ENCODE measurements at places on chromosomes 7 and 10. TPM values are rescaled to one million over a fixed set of nuclear protein-coding genes. Genes with fewer than 3 reads are reported as not detected.

IDI2 gene
- total RNA-seq: not detected

ANKRD2 gene
- not detected for total RNA-seq

DNA sequence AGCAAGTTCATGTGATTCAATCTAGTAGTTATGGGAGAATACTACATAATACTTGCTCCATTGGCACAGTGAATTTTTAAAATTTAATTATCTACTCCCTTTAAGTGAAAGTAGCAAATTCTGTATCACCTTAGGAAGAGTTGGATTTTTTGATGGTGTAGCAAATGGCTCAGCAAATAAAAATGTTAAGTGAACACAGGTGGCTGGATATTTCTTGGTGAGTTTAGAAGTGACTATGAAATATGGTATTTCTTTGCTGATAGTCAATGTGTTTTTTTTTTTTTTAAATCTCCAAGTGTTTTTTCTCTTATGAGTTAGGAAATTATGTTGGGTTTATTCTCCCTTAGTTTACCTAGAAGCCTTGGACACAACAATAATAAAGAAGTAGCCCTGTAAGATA is 67.8 kb downstream of the CREM start:
- H3K27ac ChIP-seq: peak overlapping the region; percentile 95
- H3K27me3 ChIP-seq: no peaks in the 10 kb centered on the region
- H3K4me3 ChIP-seq: no peak overlapping the region
- no peaks in the 10 kb centered on the region for H3K36me3 ChIP-seq

GRCh38 chr10:110115784-110116520 is 91.5 kb upstream of the MXI1 start:
- peaks cover 57% of the 10 kb centered on the region for H3K36me3 ChIP-seq
- H3K4me1 ChIP-seq: no peaks in the 10 kb centered on the region
- no peak for DNase-seq
- H3K27ac ChIP-seq: no peak overlapping the region
- H3K4me3 ChIP-seq: no peak overlapping the region

DNA sequence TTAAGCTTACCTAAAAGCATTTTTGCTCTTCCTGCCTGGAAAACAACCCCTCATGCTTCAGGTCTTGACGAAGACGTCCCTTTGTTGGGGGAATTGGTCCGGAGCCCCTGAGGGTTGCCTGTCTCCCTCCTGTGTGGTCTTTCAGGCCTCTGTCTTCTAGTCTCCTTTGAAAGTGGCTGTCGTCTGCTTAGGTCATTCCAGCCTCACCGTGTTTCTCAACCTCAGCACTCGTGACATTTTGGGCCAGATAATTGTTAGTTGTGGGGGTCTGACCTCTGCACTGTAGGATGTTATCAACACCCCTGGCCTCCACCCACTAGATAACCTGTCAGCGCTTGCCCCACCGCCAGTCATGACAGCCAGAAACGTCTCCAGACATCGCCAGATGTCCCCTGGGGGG is 219.1 kb downstream of the TCF7L2 start:
- H3K27ac ChIP-seq: no peak overlapping the region
- H3K27me3 ChIP-seq: no peaks in the 10 kb centered on the region
- no peak for DNase-seq
- H3K4me1 ChIP-seq: no peaks in the 10 kb centered on the region
- H3K4me3 ChIP-seq: no peak overlapping the region

DNA sequence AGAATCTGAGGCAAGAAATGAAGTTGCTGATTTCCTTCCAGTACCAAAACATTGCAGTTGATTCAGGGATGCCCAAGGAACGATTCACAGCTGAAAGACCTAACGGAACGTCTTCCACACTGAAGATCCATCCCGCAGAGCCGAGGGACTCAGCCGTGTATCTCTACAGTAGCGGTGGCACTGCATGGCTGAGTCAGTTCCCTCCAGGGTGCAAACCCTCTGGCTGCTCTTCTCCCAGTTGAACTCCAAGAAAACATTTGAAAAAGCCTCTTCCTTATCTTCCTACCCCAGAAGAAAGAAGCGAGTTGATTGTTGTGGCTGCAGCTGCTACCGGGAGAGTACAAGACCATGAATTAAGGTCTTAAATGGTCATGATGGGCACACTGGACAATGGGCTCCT is 147.1 kb upstream of the PRSS1 start:
- H3K36me3 ChIP-seq: no peaks in the 10 kb centered on the region
- no peak for DNase-seq
- H3K4me1 ChIP-seq: no peaks in the 10 kb centered on the region

DNA sequence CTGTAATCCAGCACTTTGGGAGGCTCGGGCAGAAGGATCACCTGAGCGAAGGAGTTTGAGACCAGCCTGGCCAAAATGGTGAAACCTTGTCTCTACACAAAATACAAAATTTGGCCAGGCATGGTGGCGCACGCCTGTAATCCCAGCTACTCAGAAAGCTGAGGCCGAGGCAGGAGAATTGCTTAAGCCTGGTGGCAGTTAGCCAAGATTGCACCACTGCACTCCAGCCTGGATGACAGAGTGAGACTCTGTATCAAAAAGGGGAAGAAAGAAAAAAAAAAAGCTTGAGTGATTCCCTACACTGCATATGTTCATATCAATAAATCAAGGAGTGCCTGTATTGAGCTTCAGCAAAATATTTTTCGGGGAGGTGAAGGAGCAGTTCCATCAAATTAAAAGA is 45.8 kb upstream of the SRRM3 start:
- H3K27ac ChIP-seq: no peak overlapping the region
- no peaks in the 10 kb centered on the region for H3K36me3 ChIP-seq
- no peaks in the 10 kb centered on the region for H3K4me1 ChIP-seq
- no peaks in the 10 kb centered on the region for H3K27me3 ChIP-seq

All from GM23248 (cell line).